D341Med (cell line): ENCODE measurements at places on chromosomes 3 and 15.

- no peak for DNase-seq
Observed at GRCh38 chr3:183506674-183507320, 48.7 kb downstream of the KLHL6 start.

GRCh38 chr3:194575484-194576210 lies 57.6 kb downstream of the TMEM44 start:
- no peak for DNase-seq

GRCh38 chr3:172074032-172074431 lies 34.7 kb downstream of the FNDC3B start:
- DNase-seq, result no peak

- DNase-seq, result no peak
Observed at GRCh38 chr15:77608774-77609173, 23.9 kb downstream of the LINGO1 start.

DNA sequence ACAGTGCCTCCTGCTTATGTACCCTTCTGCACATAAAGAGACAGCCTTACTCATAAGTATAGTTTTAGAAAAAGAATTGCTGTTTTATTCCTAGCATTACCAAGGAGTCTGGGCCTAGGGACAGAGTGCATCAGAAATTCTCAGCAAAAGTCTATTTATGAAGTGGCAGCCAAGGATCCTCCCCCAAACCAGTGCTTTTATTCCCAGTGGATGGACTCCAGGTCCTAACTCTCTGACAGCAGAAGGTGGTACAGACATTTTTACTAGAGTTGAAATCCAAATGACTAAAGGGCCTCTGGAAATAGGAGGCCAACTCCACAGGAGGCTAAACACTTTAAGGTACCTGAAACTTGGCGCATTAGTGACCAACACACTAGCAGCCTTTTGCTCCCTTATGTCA lies 407.2 kb upstream of the TPRG1 start:
- no peak for DNase-seq

GRCh38 chr3:143031327-143031726 lies 30.0 kb downstream of the U2SURP start:
- no peak for DNase-seq

DNA sequence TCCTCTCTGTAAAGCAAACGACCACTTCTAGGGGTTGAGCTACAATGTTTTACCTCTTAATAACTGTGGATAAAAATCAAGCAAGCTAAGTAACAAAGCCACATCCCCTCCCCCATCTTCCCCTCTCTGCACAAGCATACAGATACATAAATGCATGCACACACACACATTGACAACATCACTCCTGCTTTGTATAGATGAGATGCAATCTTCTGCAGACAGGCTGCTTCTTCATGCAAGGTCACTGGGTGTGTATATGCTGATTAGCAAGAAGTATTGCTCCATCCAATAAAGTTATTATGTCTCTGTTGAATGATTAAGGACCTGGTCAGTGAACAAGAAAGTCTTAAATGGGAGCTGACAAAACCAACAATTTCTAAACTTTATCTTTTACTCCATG lies 8.8 kb upstream of the ATP11B start:
- DNase-seq, result no peak

DNA sequence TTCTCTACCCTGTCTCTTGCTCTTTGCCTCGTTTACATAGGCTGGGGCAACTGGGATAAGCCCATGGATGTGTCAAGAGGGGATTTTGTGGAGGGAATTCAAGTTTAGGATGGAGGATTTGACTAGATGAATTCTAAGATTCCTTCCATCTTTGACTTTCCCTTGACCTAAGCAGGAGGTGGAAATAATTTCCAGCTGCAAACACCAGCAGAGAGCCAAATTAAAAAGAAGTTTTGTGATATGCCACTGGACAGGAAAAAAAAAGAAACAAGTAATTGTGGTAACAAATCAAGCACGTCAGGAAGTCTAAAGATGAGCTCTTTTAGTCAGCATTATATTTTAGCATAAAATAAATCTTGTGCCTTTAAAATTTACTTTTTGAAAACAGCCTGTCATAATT lies 49.8 kb downstream of the KCNMB2 start:
- DNase-seq, result no peak

DNA sequence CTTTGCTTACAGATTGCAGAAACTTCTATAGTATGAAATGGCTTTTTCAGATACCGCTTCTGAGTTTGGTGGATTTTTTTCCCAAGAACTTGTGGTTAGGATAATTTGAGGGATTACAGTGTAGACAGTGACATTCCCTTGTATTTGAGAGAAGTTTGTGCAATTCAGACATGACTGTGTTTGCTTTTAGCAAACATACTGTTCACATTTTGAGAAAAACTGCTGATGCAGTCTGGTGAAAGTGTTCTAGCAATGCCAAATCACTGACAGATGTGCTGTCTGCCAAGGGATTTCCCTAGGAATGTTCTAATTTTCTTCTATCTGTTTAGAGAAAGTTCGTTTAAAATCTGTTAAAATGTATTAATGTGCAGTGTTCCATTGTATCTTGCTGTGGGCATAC lies 652.6 kb downstream of the FHIT start:
- no peak for DNase-seq

DNA sequence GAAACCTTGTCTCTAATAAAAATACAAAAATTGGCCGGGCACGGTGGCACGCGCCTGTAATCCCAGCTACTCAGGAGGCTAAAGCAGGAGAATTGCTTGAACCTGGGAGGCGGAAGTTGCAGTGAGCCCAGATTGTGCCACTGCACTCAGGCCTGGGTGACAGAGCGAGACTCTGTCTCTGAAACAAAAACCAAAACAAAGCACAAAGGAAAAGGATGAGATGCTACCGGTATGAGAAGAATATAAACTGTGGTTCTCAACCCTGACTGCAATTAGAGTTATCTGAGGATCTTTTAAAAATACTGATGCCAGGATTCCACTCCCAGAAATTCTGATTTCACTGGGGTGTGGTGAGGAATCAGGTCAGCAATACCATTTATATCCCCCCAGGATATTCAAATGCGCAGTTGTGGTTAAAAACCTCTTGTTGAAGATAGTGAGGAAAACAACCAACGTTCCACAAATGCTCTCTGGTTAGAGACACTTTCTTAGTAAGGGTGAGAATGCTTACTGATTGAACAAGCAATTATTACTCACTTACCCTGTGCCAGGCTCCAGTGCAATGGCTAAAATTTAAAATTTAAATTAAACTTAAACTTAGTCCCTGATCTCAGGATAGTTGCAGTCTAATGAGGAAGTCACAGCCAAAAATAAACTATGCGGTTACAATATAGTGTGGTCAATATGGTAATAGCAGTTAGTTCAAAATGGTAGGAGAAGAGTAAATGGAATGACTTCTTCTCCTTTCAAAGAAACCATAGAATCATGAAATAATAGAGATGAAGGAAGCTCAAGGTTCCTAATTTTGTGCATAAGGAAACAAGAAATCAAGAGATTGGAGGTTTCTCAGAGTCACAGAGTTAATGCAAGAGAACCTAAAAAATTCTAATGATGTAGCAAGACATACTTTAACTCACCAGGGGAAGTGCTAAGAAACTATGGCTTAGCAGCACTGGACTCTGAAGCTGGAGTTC lies 109.5 kb downstream of the SSR3 start:
- no peak for DNase-seq

DNA sequence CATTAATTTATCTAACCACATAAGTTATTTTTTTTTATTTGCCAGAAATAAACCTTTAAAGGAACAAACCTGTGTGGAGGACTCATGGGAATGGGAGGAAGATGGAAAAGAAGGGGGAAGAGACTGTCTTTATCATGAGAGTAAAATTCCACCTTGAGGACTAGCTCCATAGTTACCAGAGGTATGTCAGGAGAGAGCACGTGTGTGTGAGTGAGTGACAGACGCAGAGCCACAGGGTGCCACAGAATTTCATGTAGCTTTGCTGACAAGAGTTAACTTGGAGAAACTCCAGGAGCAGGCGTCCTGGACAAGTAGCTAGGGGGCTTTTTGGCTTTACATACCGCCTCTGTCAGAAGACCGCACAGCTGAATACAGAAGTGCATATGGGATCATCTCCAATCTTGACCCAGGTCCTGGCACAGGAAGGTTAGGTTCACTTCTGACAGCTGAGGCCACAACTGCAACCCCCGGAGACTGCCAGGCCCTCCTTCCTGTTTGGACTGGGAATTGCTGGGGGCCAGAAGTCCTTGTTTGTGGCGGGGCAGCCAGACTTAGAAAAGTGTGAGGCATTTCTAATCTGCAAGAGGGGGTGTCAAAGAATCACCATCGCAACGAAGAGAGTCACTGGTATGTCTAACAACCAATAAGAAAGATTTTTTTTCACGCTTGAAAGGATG lies 197.8 kb upstream of the TPM1 start:
- no peak for DNase-seq

- no peak for DNase-seq
Observed at GRCh38 chr3:180265551-180265950, 228.8 kb upstream of the PEX5L start.
